ENCODE measurements at places on chromosomes 1 and 21.

GRCh38 chr1:183636334-183636682, 725 bp upstream of the ARPC5 start:
- DNase-seq, result no peak

DNA sequence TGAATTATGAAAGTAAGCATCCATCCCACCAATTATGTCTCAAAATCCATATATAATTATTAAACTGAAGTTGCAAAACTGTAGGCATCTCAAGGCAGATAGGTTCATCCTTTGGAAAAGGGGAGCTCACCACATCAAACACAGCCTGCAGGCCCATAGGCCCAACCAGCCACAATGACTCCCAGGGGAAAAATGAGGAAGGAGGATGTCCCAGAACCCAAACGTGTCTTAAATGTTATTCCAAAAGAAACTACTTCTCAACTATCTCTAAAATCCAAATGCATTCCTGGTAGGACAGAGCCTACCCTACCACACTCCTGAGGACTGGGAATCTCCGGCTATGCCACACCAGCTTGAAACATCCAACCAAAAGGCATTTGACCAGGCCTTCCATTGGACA, 12.8 kb downstream of the TIAM1 start:
- no peak for DNase-seq

DNA sequence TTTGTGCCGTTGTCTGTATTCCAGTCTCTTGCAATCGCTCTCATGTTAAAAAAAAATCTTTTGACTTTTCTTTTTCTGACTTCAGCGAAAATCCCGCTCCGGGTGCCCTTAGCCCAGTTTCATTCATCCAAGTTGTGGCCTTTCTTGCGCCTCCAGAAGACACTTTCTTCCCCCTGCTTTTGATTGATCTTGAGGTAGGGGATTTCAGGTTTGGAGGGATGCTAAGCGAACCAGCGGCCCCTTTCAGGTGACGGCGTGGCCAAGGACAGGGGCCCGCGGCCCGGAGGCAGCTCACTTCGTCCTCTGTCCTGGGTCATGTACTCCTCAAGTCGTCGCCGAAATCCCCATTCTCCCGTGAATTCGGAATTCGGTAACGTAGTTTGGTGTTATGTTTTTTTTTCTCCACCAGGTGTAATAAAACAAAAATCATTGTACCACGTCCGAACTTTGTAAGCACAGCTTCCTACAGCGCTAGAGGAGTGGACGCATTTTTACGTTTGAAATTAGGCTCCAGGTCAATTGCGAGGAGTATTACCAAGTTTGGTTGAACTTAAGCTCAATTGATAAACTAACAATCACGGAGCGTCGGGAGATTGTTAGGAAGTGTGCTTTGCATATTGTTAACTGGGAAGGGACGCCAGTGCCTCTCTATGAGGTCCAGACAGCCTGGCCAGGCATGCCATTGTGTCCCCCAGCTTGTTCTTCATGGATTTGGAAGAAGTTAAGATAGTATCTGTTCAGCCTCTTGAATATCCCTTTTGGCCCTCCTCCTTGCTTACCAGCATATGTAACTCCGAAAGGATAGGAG, 1.1 kb downstream of the MRPS6 start:
- no peak for DNase-seq

DNA sequence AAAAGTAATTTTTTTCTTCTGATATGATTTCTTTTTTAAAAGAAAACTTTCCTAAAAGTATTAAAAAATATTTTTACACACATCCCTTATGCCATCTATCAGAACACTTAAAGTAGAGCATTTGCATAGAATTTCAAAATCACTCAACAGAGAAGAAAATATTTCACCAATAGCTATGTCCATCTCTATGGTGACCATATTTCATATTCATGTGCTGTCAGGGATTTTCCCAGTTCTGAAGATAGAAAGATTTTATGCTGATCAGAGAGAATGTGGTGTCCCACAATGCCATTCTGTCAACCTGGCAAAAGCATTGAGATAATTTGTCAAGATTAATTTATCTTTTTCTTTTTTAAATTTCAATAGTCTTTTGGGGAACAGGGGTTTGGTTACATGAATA, 87.0 kb downstream of the C4BPA start:
- DNase-seq, result no peak

DNA sequence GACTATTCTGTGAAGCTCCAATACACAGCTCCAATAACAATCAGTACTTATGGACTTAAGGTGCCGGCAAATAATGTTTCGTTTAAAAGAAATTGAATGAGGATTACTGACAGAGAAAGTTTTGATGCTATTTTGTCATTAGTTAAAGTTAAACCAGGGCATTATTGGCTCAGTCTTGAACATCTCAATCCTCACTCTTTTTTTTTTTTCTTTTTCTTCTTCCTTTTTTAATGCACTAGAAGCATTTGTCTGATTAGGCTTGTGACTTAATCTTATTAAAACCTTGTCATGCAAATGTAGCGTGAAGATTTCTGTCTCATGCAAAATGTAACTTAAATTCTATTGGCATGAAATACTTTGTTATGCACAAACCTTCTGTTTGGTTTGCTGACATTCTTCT, 346.8 kb upstream of the ADGRL2 start:
- DNase-seq, result no peak

DNA sequence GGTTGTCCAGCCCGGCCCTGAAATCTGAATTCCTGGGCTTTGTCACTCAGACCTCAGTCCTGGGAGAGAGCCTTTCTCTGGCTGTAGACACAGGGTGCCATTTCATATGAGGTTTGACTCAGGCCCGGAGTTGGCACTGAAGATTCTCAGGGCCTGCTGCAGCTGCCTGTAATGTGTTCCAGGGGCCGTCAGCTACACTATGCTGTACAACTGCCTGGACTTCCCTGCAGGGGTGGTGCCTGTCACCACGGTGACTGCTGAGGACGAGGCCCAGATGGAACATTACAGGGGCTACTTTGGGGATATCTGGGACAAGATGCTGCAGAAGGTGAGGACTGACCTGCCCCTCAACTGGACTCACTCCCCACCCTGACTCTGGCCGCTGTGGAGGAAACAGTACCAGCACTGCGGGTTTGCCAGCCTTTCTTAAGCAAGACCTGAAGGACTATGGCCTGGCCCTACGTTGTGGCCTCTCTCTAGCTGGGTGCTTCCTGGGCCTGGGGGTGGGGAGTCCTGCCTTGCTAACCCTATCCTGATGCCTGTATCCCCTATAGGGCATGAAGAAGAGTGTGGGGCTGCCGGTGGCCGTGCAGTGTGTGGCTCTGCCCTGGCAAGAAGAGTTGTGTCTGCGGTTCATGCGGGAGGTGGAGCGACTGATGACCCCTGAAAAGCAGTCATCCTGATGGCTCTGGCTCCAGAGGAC, 18.9 kb downstream of the FAAH start:
- no peak for DNase-seq

DNA sequence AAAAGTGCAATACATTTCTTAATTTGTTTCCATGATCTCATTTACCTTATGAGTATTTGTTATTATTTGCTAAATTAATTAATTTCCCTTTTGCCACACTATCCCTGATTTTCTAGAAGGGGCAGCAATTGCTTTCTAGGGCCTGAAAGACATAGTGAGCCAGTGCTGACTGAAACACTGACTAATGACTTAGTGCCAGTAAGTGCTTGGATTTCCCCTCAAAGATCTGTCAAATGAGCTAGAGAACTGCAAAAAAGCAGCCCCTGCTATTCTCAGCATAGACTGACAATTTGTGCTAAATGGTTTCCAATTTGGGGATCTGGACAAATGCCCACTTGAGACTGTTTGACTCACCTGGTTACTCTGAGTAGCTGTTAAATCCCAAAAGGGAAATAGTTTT, 35.6 kb upstream of the USH2A start:
- DNase-seq, result no peak

- peak; percentile 45 for DNase-seq
Measured at GRCh38 chr21:36135391-36136102, 668 bp downstream of the CBR3 start.

DNA sequence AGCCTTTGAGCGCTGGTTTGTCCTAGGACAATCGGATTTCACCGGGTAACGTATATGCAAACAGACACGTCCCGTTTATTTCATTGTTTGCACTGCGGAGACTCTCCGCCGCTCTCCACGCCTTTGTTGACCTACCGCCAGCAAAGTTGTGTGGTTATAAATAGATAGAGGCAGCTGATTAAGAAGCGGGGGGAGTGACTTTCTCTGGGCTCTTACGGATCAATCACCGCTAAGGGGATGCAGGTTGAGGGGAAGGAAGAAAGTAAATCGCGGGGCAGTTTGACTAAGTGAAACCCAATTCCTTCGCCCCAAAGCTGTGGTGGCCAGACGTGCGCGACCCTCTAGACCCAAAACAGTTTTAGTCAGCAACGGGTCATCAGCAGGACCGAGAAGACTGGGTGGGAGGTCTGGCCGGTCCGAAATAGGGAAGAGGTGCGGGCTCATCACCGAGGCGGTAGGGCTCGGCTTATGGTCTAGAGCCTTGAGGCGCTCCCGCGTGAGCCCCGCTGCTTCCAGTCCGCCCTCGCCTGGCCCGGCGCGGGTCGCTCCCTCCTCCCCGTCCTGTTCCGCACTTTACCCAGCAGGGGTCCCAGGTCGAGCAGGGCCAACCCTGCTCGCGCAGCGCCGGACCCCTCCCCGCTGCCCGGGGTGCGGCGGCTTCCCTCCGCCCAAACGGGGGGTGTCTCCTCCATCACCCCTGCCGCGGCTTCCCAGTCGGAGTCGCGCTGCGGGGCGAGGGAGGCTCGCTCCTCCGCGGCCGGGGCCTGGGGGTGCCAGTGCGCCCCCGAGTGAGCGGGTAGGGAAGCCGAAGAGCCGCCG, 120.8 kb upstream of the RRP15 start:
- DNase-seq, result no peak

DNA sequence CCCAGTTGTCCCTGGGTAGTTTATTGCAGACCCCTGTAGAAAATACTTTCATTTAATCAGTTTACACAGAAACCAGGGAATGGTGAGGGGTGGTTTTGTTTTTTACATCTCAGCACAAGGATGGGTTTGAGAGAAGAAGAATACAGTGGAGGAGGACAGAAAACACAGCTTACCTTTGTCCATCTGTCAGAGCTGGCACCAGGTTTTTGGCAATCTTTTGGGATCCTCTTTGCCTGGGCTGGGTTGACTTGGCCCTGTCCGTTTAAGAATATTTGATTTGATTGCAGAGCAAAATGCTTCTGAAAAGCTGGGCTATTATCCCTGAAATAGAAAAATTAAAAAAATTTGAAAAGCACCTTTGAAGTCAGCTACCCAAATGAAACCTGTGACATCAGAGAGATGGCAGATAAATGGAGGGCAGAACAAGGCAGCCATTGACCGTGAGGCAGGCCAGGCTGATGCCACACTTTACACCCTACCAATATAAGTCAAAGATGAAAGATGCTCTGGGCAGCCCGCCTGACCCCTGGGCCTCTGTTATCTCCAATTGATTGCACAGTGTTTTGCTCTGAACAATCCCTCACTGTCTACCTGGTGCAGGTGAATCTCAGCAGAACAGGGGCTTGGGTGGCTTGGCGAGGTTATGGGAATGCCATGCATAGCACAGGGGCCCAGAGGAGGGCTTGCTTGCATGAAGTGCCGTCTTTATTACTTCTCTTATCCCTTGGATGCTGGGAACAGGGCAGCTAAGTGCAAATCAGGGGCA, 218.8 kb downstream of the LMX1A start:
- no peak for DNase-seq

DNA sequence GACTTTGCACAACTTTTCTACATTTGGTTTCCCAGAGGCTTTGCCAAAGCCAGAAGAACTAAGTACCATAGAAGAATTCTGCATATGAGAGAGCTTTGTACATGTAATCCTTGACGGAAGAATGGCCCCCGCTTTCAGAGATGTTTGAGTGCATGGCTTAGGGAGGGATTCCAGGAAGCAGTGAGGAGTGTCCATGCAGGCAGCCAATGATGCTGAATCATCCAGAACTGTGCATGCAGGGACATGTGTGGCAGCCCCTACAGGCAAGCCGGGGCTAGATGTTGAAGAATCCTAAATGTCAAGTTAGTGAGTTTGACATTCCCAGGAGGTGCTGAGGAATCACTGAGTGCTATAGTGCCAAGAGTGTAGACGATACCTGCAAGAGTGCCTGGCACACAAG, 9.9 kb upstream of the HAO2 start:
- no peak for DNase-seq

DNA sequence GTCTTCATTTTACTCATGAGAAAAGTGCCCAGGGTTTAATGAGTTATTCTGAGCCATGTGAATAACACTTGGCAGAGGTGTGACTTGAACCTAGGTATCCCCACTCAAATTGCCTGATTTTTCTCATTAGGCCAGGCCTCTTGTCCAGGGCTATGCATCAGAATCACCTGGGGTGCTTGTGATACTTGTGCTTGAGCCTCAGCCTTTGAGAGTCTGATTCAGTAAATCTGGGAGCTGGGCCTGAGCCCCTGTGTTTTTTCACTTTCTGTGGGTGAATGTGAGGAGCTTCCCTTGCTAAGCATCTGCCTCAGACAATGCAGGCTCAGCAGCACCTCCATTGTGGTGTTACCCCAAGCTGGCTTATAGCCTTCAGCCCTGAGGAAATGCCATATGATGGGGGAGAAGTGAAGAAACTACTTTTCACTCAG, 127.1 kb downstream of the S1PR1 start:
- DNase-seq, result no peak

DNA sequence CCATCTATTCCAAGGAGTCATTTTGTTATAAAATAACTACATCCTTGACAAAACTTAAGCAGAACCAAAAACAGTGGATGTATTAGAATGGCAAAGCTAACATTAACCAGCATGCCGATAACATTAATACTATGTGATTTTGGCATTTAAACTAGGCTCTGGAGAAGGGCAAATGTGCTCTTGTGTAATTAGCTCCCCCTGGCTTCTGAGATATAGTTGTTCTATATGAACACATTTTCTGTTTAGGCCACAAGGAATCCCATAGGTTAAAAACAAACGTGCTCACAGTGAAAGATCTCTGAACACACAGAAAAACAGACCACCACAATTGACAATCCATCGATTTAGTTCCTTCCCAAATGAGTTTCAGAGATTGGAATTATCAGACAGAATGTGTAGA, 57.4 kb upstream of the TARS2 start:
- no peak for DNase-seq

- DNase-seq, result no peak
Measured at GRCh38 chr1:40877698-40878097, 15.5 kb upstream of the CITED4 start.

All from activated naive CD4-positive, alpha-beta T cell (primary cell).